ENCODE measurements at places on chromosomes 5 and 9.

GRCh38 chr5:111779922-111780292, 22.9 kb upstream of the NREP start:
- DNase-seq = no peak

GRCh38 chr9:28135549-28135948, 562.3 kb upstream of the C9orf72 start:
- DNase-seq = no peak

DNA sequence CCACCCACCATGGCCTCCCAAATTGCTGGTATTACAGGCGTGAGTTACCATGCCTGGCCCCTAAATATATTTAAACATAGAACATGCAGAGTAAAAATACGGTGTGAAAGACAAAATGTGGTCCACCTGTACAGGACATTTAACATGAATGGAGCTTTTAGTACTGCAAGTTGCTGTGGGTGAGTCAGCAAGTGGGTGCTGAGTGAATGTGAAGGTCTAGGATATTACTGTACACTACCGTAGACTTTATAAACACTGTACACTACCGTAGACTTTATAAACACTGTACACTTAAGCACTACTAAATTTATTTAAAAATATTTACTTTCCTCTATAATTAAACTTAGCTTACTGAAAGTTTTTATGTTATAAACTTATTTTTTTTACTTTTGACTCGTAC, 317.8 kb downstream of the PRDM9 start:
- no peak for DNase-seq

DNA sequence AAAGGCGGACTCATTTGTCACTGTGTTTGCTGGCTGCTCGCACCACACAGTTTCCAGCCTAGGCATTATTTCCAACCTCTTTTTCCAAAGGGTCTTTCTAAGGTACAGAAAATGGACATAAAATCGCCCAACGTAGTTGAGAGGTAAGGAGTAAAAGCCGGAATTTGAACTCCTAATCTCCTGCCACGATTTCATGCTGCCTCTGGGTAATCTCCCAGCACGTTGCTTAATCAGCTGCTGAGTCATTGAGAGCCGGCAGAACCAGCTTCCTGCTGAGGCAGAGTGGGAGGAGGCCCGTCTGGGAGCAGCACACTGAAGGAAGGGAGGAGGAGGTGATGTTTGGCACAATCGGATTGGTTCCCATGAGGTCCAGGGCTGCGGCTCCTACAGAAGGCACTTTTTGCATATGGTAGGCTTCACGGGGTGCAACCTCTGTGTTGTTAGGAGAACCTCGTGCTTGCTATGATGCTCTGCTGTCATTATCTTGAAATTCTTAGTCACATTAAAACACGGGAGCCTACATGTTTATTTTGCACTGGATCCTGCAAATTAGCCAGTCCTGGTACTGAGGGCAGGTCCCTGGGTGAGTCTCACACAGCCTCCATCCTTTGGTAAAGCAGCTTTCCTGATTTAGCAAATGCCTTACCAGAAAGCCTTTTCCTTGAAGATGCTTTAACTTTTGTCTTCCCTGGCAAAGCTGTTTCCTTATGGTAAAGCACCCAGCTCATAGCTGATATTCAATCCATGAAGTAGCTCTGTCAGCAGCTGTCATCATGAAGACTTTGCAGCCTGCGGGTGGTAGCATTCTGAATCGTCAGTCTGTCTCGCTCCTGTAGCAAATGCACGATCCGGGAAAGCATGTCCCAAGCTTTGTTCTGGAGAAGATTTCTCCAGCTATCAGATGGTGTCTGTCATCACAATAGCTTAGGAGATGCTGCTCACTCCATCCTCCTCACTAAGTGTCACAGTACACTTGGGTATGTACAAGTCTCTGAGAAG, 191.6 kb upstream of the MSX2 start:
- no peak for DNase-seq

- DNase-seq = no peak
These were observed 269.9 kb upstream of the MSX2 start for GRCh38 chr5:174454464-174454863.

DNA sequence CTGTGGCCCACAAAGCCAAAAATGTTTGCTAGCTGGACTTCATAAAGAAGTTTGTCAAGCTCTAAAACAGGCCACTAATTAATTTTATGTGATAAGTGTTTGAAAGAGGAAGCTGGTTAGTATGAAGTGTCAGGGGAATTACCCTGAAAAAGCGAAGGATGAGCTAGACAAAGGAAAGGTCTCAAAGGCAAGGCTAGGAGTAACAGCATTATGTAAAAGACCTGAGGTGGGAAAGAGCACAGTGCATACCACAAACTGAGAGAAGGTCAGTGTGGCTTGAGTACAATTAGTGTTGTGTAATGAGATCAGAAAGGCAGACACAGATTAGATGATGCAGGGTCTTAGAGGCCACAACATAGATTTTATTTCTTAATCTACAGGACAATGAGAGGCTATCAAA, 29.6 kb downstream of the RC3H2 start:
- DNase-seq = no peak

DNA sequence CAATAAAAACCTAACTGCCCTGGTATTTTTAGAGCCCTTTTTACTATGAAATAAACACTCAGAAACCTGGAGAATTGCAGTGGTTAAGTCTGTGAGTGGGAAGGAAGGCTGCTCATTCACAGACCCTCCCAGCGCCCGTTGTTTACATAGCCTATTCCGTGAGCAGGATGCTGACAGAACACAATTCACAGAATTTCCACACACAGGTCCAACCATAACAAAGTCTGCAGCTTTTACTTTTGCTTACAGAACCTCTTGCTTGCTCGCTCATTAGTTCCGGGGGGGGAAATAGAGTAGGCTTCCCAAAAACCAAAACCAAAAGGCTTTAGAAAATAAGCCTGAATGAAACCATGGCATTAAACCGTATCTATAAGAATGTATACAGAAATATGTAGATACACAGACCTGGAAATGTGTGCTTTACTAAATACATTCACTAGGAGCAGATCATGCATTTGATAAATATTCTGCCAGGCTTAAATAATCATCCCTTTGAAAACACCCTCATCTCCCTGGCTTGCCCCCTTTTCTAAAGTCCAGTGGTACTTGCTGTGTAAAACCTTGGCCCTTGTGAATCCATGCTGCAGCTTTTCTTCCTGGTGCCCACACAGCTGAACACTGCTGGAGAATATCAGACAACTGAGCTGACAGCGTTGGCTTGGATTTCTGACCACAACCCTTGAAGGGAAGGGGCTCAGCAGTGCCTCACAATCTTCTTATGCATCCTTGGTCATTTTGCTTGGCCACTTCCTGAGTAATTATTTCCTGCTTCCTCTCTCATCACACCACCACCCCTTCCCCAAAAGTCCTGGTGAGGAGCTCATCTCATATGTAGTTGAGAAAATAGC, 128.0 kb downstream of the FANCC start:
- DNase-seq = no peak

- no peak for DNase-seq
These were observed 133.4 kb downstream of the SLC12A2 start for GRCh38 chr5:128216860-128217531.

DNA sequence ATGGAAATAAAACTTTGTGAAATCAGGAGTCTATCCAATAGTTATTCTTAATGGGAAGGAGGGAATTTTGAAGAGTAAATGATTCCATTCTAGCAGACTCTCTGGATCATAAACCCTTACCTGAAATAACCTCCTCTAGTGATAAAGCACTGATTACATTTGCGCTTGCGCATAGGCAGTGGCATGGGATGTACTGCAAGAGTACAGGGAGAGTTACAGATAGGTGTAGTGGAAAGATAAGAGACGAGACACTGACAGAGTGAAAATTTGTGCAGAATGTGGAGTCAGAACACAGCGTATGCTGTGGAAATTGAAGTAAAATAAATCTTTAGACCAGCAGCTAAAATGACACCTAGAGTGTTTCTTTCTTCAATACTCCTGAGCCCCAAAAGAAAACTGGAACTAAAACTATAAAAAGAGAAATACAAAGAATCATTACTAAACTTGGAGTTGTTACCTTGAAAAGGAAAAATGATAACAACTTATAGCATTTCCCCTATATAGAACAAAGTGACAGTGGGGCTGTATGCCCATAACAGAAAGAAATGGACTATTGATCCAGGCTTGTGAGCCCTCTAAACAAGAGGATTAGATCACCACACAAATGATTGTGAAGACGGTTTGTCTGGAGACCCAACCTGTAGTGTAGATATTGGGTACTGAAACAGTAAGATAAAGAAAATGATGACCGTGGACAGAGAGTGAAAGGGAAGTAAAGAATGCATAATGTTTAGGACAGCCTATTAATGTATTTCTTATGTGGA, 1471.2 kb upstream of the NUDT12 start:
- no peak for DNase-seq

GRCh38 chr5:13566871-13567339, 377.6 kb downstream of the DNAH5 start:
- DNase-seq = no peak

DNA sequence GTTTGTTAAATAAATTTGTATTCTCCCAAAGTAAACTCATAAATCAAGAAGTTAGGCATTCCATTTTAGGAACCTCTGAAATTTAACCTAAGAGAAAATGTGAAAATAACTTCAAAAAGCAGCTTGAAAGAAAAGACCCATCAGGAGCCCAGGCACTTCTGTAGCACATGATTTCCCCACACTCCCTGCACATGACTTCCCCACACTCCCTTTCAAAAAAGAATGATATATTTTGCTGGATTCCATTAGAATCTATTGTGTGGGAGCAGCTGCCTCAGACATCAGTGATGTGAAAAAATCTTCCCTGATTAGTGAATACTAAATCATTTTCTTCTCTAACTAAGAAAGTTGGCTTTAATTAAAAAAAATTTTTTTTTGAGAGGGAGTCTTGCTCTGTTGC, 83.3 kb downstream of the GLDC start:
- DNase-seq = no peak

- DNase-seq = no peak
These were observed 41.4 kb upstream of the DAB2IP start for GRCh38 chr9:121609822-121610637.

GRCh38 chr5:172758834-172759149, 12.2 kb downstream of the DUSP1 start:
- no peak for DNase-seq
